ENCODE measurements at places on chromosomes 13 and 19.

DNA sequence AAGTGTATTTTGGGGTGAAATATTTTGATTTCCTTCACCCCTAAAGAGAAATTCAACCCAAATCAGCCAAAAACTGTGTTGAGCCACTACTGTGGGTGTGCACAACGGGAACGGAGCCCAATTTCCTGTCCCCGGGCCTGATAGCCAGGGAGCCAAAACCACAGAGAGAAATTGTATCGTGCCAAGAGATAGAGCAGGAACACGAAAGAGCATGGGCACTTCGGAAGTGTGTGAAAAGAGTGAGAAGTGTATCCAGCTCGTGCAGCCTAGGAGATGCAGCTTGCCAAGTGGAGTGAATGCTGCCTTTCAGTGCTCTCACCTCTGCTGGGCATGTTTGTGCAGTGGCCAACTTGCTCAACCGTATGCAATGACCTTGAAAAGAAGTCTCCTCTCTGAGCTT is 19.4 kb upstream of the PLEKHF1 start:
- no peak for DNase-seq

- DNase-seq = no peak
These were observed 64.7 kb downstream of the DNAJC15 start for GRCh38 chr13:43088093-43088511.

GRCh38 chr19:32197896-32198882 is 147.2 kb upstream of the ZNF507 start:
- DNase-seq = no peak

- DNase-seq = no peak
These were observed 1092.3 kb downstream of the EFNB2 start for GRCh38 chr13:105442949-105443699.

GRCh38 chr13:27411341-27411740 is 13.1 kb upstream of the GTF3A start:
- no peak for DNase-seq

DNA sequence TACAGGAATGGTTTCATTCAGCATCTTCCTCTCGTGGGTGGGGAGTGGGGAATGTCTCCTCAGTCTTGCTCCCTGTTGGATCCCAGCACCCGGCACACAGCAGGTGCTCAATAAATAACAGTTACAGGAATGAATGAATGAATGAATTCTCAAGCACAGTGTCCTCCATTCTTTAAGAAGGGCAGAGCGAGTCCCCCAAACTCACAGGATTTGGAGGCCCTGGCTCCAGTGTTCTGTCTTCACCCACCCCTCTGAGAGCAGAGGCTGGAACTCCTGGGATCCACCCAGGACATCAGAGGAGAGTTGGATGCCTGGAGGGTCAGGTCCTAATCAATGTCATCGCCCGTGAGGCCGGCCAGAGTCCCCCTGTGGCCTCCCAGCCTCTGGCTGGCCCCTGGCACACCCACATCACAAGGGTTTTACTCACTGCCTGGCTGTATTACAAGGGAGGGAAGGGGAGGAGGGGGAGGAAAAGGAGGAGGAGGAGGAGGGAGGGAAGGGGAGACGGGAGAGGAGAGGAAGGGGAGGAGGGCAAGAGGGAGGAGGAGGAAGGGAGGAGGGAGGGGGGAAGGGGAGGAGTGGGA is 8.7 kb upstream of the CREB3L3 start:
- DNase-seq = no peak
